ENCODE measurements at places on chromosomes 4 and X.

DNA sequence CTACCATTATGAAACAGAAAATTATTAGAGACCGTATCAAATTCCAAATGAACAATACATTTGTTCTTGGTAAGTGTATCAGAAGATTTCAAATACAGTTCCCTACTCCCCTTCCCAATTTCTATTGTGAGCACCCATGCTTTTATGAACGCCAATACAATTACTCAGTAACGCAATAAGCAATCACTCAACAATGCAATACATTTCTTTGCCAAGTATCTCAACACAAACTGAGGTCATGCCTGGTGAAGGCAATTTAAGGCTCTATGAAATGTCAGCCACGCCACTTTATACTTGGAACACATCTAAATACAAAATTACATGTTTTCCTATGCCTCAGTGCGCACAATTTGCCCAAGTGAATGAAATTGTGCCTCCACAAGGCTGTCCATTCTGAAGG, 712 bp downstream of the PNPLA4 start:
- no peak for DNase-seq

DNA sequence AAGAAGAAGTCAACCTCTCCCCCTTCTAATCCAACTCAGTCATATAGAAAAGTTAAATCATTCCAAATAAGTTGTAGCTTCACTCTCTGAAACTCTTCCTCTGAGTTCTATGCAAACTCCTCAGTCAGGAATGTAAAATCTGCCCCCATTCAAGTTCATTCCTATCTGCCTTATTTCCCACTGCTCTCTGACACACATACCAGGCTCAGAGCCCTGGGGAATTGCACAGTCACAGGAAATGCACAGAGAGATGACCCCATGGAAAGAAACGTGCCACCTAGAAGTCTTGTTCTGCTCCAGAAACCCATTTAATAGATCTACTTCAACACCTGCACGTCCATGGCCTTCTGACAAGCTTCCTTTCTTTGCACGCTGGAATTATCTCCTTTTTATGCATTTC, 236.0 kb upstream of the VCX3A start:
- DNase-seq, result no peak

DNA sequence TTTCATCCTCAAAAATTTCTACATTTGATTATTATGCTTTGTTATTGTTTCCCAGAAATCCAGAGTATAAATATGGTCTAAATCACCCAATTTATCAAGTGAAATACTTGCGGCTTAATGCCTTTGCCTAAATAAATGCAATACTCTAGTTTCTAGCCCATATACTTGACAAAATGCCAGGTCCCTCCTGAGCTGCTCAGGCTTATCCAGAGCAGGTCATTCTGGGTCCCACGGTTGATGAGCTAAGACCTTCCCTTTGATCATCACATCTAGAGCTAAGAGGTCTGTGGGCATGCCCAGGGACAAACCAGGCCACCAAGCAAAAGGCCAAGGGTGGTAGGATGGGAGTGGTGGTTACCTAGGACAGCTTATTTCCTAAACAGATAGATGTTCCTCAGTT, 180.1 kb downstream of the SMIM20 start:
- no peak for DNase-seq

GRCh38 chr4:116389139-116389538, 696.2 kb downstream of the TRAM1L1 start:
- DNase-seq, result no peak

DNA sequence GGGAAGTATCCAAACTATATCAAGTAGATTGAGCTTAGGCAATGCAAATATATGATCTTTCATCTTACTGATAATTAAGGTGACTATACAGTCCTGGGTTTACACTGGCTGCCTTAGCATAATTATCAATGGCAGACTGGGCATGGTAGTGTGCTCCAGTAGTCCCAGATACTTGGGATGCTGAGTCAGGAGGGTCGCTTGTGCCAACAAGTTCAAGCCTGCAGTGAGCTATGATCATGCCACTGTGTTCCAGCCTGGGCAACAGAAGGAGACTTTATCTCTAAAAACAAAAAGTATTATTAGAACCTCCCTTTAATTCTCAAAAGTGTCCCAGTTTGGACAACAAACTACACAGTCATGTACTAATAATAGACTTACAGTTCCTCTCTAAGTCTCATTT, 99.4 kb upstream of the RASGEF1B start:
- no peak for DNase-seq

GRCh38 chrX:2673611-2674010, 17.5 kb upstream of the CD99 start:
- no peak for DNase-seq

DNA sequence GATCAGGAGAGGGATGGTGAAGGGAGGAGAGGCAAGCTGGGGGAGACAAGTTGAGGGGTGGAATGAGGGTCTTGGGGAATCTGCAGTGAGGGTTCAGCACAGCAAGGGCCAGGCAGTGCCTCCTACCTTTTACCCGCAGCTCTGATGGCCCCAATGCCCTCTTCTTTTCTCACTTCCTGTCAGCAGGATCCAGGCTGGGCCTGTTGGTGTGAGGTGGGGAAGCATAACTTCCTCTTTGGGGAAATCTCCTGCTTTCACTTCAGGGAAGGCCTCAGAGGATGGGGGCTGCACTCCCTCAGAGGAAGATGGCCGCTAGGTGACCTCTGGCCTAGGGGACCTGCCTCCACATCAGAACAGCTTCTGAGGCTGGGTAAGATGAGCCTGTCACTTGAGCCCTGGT, 36.5 kb downstream of the EFNB1 start:
- no peak for DNase-seq

DNA sequence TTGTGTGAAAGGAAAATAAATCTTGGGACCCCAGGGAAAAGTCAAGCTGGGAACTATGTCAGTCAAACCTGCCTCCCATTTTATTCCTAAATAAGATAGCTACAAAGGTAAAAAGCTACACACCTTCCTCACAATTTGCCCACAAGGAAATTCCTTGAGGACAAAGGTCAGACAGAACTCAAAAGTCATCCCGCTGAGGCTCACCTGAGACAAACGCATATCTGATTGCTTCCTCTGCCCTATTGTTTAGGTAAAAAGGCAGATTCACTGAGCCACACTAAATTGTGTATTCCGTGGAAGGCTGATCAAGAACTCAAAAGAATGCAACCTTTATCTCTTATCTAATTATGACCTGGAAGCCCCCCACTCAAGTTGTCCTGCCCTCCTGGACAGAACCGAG, 58.7 kb upstream of the MAML3 start:
- no peak for DNase-seq

- no peak for DNase-seq
Measured at GRCh38 chrX:152220606-152221005, 82.2 kb upstream of the MAGEA10 start.

GRCh38 chr4:1910643-1911042, 39.5 kb downstream of the NSD2 start:
- DNase-seq, result no peak

DNA sequence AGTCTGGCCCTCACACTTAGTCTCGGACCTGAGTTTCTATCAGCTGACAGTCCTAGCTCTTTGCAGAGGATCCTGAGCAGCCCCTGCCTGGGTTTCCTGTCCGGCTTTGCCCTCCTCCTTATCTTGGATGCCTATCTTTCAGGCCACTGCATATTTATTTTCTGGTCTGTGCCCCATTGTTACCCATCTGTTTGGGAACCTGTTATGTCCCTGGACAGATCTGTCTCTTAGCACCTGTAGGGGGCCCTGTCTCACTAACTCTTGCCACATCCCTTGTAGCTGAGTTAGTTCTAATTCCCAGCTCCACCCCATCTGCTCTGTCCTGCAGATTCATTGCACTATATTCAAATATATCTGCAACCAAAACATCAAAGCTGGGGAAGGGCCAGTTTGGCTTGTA, 514.9 kb upstream of the LCORL start:
- no peak for DNase-seq

DNA sequence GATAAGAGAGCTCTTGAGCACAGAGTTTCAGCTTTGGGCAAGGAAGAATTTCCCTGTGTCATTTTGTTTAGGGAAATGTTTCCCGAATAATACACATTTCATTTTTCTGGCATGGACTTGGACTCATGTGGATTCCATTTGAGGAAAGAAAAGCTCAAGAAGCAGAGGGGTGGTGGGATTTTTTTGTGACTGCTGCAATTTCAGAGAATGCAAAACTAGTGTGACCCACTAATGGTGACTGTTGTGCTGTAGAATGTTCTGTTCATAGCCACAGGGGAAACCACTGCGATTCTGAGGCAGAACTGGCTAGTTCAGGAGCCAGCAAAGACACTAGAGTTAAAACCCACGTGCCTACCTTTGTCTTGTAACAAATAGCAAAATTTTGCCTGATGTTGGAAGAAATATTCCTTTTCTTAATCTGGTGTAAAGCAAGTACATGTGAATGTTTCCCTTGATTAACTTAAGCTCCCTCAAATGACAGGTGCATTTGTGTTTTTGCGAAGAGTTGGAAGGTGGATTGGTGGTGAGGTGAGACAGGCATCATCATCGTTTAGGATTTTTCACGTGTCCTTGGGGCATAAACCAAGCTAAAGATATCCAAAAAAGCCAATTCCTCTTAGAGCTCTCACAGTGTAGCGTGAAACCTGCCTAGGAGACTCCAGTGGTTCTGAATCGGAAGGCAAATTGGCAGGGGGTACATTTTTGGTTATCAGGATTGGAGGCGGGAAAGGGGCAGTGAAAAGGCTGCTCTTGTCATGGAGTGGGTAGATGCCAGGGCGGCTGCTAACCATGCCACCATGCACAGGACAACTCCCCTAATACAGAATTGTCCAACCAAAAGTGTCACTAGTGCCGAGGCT, 38.0 kb upstream of the FAM9C start:
- no peak for DNase-seq

DNA sequence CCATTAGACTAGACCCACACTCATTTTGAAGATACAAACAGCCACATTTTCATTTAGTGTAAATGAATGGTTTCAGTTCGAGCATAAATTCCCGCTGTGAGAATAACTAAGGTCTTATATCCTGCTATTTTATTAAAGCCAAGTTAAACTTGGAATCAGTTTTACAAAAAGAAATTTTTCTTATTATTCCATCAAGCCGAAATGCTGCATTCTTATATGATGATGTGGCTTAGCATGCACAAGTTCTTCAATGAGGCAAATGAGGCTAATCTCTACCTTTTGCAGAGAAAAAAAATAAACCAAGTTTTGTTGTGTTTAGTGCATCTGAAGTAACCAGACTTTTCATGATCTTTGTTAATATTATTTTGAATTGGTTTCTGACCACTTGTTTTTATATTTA, 953.9 kb upstream of the PCDH10 start:
- DNase-seq, result no peak

DNA sequence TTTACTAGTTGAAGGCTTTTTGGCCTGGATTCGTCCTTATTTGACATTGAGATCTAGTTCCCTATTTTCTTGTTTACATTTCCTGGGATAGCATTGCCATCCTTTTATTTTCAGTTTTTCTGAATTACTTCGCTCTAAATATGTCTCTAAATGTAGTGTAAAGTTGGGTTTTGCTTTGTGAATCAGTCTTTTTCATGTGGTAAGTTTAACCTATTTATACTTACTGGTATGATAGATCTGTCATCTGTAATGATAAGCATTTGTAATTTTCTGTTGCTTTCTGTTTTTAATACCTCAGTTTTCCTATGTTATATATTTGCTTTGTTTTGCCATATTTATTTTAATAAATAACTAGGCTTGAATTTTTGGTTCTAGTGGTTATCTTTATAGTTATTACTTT, 6.7 kb downstream of the PDK3 start:
- no peak for DNase-seq

- DNase-seq, result no peak
Measured at GRCh38 chr4:102580463-102580842, 79.3 kb downstream of the NFKB1 start.

- DNase-seq, result no peak
Measured at GRCh38 chr4:24464566-24464965, 119.8 kb downstream of the DHX15 start.

DNA sequence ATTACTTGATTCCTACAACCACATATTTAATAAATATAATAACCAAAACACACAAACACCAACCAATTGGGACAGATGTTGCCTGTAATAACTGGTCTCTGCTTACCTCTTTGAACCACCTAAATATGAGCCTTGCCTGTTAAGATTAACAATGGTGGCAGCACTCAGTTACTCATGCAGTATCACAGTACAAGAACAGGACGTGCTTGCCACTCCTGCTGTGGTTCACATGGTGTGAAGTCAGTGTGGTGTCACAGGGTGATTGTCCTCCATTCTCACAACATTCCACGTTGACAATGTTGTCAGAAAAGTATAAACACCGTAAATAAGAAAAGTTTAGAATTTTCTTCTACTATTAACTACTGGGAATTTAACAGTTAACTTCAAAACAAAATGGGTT, 365.0 kb downstream of the PPP3CA start:
- DNase-seq, result no peak

DNA sequence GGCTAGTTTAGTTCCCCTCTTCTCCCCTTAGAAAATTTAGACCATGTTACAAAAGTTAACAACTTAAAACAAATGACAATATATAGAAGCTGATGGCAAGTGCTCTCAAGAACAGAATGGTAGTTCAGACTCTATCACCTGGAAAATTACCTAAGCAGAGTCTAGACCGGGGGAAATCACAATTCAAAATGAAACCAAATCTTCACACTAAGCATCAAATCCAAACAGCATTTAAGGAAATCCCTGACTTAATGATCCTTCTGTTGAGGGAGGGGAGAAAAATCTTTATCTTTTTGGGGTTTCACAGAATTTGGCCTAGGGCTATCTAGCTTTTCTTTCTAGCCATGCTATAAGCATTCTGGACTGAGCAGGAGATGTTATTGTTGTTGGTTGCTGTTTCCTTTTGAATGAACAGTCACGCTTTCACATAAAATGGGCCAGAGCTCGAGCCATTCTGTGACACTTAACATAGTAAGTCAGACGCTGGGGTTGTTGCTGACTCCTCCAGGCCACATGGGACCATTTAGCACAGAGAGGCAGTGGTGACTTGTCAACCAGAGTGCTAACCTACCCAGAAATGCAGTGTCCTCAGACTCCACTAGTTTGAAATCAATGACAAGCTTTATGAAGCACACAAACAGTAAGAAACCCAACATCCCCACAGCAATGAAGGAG, 16.0 kb upstream of the LSM6 start:
- no peak for DNase-seq

- no peak for DNase-seq
Measured at GRCh38 chr4:186249785-186250754, 15.9 kb upstream of the F11 start.

DNA sequence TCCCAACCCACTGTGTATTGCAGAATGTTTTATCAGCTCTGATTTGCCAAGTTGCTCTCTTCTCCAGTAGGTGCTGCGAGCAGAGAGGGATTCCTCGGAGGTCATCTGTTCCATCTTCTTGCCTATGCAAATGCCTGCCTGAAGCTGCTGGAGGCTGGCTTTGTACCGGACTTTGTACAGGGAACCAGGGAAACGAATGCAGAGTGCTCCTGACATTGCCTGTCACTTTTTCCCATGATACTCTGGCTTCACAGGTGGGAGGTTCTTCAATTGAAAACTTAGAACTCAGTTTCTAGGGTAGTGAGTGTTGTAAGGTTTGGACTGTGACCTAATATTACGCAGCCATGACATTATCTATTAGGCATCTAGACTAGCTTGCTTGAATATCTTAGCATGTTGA, 24.9 kb downstream of the AR start:
- DNase-seq, result no peak

DNA sequence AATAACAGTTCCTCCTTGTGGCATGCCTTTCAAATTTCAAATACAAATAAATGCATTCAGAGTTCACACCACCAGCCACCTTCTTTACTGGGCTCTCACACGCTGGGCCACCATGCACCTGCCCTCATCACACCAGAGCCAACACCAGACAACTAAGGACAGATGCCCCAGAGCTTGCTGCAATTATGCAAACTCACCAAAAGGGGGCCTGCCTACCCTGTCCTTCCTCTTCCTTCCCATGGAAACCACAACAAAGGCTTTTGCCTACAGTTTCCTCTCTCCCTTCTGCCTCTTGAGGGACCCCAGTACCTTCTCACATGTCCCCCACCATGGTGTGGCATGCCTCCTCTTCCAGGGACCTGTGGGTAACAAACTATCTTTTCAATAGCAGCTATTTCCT, 1333.9 kb upstream of the TENM3 start:
- DNase-seq, result no peak
